A549 treated with RU486 at 1 μM for 4 hours (cell line): ENCODE measurements at places on chromosomes 16 and 17. TPM values are rescaled to one million over a fixed set of nuclear protein-coding genes. Genes with fewer than 3 reads are reported as not detected.

The TVP23A gene
- total RNA-seq = 0.07 to 0.26 TPM (median 0.24 TPM) in 3 of 5 replicates, not detected in the others

The C16orf89 gene
- total RNA-seq = not detected in 5 replicates

The SKAP1 gene
- 0.08 TPM in 1 of 5 replicates, not detected in the others for total RNA-seq

The ZNF594 gene
- 0.90 to 1.9 TPM (median 1.6 TPM) in 5 replicates for total RNA-seq

The ZG16 gene
- not detected in 5 replicates for total RNA-seq

The HAP1 gene
- 0.69 to 2.9 TPM (median 1.5 TPM) in 5 replicates for total RNA-seq

The NDRG4 gene
- total RNA-seq = 24.8 to 32.3 TPM (median 27.3 TPM) in 5 replicates

The CAPNS2 gene
- total RNA-seq = not detected in 5 replicates

The KDM6B gene
- total RNA-seq = 13.2 to 24.6 TPM (median 20.3 TPM) in 5 replicates

The USP43 gene
- 3.8 to 5.2 TPM (median 4.0 TPM) in 5 replicates for total RNA-seq

The PRSS33 gene
- 0.09 TPM in 1 of 5 replicates, not detected in the others for total RNA-seq

The MYH2 gene
- not detected in 5 replicates for total RNA-seq

The DPH1 gene
- total RNA-seq = 36.7 to 44.4 TPM (median 42.3 TPM) in 5 replicates
